Activated CD4-positive, CD25-positive, alpha-beta regulatory T cell treated with anti-CD3 and anti-CD28 coated beads, Interleukin-2, amount 50 U/mL, for 72 hours (primary cell): ENCODE measurements at places on chromosomes 11 and 22.

GRCh38 chr11:20025332-20025840 lies 134.9 kb downstream of the DBX1 start:
- DNase-seq: no peak

DNA sequence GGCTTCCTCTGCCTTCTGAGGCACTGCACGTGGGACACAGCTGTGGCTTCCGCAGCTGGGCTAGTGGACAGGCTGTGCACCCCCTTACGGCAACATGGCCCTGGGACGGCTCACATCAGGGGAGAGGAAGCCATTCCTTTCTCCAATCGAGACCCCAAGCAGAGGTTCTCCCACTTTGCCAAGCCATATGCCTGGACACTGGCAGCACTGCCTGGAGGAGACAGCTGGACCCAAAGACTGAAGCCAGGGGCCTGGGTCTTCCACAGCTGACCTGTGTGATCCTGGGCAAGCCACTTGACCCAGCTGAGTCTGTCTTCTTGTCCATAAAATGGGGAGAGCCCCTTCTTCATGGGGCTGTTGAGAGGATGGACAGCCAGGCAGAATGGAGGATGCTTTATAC lies 65.4 kb downstream of the SHISAL1 start:
- no peak for DNase-seq

- no peak for DNase-seq
Observed at GRCh38 chr22:30763815-30764673, 69.4 kb downstream of the OSBP2 start.

GRCh38 chr22:28978158-28978557 lies 83.5 kb downstream of the C22orf31 start:
- DNase-seq: no peak

GRCh38 chr11:79331203-79331901 lies 109.5 kb downstream of the TENM4 start:
- no peak for DNase-seq

- no peak for DNase-seq
Observed at GRCh38 chr11:32005786-32006416, 85.0 kb upstream of the RCN1 start.

- no peak for DNase-seq
Observed at GRCh38 chr11:118876286-118876685, 7.4 kb upstream of the CXCR5 start.

- DNase-seq: no peak
Observed at GRCh38 chr22:17775781-17776465, 1.7 kb upstream of the BID start.

DNA sequence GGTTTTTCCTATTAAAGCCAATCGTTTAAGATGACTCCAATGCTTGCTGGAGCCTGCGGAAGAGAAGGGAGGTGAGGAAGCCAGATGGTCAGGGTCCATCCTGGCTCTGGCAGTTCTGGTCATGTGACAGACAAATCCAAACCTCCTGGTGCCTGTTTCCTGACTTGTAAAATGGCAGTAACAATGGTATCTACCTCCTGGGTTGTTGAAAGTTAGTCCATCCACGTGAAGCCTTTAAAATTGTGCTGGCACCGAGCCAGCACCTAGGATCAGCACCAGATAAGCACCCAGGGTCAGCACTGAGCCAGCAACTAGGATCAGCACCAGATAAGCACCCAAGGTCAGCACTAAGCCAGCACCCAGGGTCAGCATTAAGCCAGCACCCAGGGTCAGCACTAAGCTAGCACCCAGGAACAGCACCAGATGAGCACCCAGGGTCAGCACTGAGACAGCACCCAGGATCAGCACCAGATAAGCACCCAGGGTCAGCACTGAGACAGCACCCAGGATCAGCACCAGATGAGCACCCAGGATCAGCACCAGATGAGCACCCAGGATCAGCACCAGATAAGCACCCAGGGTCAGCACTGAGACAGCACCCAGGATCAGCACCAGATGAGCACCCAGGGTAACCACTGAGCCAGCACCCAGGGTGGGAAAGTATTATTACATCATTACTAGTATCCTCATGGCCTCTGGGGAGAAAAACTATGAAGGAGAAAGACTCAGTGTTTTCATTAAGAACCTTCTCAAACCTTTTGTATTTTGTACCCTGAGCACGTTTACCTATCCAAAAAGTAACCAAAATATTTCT lies 17.2 kb downstream of the KIAA0930 start:
- no peak for DNase-seq

GRCh38 chr22:49262167-49262566 lies 565.5 kb downstream of the BRD1 start:
- peak; percentile 4 for DNase-seq

GRCh38 chr11:134124660-134125451 lies 56.0 kb downstream of the JAM3 start:
- no peak for DNase-seq

DNA sequence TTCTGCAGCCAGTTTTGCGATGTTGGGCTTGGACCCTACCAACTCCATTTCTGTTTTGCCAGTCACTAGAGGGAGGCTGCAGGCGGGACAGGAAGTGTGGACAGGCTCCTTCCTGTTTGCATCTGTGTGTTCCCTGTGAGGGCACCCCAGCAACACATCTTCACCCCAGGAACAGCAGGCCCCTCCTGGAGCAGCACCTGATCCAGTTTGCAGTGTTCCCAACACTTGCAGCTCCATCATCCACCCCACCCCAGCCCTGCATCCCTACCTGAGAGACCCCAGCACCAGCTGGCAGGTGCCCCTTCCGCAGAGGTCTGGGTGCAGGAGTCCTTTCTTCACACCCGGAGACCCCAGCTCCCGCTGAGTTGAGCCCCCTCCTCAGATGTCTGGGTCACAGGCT lies 7.4 kb upstream of the VSIG10L2 start:
- no peak for DNase-seq

- no peak for DNase-seq
Observed at GRCh38 chr11:77967753-77968152, 26.7 kb downstream of the INTS4 start.

- DNase-seq: no peak
Observed at GRCh38 chr11:111095327-111095726, 150.2 kb upstream of the POU2AF2 start.

GRCh38 chr11:9774591-9775397 lies 110.9 kb downstream of the SWAP70 start:
- no peak for DNase-seq

- DNase-seq: no peak
Observed at GRCh38 chr11:8789864-8790263, 107.3 kb downstream of the RPL27A start.

- no peak for DNase-seq
Observed at GRCh38 chr11:134126217-134126822, 57.4 kb downstream of the JAM3 start.

DNA sequence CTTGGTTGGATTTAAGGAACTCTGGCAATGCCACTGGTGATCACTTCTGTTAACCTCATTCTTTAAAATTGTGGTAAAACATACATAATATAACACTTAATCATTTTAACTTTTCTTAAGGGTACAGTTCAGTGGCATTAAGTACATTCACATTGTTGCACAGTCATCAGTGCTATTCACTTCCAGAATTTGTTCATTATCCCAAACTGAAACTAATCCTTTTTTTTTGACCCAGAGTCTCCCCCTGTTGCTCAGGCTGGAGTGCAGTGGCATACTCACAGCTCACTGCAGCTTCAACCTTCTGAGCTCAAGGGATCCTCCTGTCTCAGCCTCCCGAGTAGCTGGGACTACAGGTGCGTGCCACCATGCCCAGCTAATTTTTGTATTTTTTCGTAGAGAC lies 10.6 kb downstream of the ELF5 start:
- no peak for DNase-seq

DNA sequence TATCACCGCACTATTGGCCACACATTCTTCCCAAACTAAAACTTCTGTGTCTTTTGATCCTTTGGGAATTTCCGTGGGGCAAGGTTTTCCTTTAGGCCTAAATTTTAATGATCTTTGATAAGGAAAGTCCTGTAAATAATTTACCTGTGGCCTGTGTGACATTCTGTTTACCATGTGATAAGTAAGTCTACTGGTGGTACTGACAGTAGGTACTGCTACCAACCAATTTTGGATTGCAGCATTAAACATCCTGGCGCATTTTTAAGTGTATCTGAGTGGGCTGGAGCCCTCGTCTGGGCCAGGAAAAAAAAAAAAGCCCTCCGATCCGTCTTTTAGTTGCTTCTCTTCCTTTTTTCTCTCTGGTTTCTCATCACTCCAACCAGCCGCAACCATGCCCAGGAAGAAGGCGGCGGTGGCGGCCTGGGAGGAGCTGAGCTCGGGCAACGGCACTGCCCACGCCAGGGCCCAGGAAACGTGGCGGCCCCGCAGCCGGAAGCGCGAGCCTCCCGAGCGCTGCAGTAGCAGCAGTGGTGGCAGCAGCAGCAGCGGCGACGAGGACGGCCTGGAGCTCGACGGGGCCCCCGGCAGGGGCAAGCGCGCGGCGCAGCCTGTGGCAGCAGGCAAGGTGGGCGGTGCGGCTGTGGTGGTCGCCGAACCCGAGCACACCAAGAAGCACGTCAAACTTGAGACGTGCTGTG lies 33.6 kb downstream of the ASRGL1 start:
- DNase-seq: peak; percentile 46

DNA sequence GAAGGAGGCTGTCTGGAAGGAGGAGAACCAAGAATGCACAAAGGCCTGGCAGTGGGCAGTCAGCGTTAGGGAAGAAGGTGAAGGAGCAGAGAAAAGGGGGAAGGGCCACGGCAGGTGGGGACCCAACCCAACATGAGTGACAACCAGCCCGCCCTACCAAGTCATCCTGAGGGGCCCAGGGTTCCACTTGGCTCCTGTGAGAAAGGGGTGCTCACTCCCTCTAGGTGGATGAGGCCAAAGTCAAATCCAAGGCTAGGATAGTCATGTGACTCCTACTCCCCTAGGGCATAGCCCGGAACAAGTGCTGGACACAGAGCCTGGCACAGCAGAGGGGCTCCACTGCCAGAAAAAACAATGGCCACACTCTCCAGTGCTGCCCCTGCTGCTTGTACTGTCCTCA lies 2.2 kb upstream of the DGCR2 start:
- DNase-seq: no peak

DNA sequence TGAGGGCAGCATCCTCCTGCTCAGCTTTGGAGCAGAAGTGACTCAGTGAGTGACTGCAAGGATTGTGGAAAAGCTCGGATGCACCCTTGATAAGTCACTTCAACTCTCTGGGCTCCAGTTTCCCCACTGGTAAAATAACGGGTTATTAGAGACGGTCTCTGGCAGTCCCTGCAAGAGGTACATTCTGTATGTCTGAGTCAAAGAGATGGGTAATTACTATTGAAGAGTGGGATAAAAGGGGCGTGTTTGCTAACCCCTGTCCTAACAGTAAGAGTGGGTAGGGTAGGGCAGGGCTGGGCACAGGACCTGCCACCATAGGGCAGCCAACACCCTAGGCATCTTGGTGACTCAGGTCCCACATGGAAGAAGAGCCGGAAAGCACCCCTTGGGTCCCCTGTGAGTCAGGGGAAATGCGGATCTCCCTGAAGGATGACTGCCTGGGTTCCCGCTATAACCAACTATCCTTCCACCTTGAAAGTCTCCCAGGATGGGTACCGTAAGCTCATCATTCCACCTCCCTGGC lies 7.3 kb upstream of the AHNAK start:
- no peak for DNase-seq

DNA sequence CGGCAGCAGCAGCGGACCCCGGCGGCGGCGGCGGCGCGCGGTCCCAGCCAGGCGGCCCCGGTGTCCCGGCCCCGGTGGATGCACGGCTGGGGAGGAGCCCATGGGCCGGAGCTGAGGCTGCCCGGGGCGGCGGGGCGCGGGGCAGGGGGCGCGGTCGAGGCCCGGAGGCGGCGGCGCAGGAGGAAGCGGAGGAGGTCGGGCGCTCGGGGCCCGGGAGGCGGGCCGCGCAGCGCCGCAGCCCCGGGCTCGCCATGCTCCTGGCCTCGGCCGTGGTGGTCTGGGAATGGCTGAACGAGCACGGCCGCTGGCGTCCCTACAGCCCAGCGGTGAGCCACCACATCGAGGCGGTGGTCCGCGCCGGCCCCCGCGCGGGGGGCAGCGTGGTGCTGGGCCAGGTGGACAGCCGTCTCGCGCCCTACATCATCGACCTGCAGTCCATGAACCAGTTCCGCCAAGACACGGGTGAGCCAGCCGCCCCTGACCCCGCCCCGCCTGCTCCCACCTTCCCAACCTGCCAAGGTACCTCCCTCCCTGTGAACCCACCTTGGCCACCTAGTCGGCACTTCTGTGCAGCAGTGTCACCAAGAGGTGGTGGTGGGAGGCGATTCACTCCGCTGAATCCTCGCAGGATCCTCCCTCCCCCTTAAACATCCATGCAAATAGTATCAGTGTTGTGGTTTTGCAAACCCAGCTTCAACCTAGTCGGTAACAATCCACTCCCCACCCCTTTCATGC lies 580 bp downstream of the DTX4 start:
- DNase-seq: peak; percentile 49

DNA sequence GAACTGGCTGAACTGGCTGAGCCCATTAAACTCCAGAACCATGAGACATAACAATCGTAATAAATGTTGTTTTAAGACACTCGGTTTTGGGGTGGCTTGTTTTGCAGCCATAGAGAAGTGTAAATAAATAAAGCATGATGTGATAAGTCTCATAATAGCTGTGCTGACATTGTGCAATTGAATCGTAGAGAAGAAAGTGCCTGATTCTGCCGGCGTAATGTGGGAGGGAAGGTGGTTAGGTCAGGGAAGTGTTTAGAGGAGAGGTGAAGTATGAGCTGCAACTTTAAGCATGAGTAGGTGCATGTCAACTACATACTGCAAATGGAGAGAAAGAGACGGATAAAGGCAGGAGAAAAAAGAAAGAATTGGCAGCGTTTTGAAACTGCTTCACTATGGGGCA lies 217.1 kb downstream of the BLID start:
- DNase-seq: no peak
